NCI-H1105 treated with DMSO at 0.1 percent for 48 hours (cell line): ENCODE measurements at places on chromosomes 7 and 10.

DNA sequence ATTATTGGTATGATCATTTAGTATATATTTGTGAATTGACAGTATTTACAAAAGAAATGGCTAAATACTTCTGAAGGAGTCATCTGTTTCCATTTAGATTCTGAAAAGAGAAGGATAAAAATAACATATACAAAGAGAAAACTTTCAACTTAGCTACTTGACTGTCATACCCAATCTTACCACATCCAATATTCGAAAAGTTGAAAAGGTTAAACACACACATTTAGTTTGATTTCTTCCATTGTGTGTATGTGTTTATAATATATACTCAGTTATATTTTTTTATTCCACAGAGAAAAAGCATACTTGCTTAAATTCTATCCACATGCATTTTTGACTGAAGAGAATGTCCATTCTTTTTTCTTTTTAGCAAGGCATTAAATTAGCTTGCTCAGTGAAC lies 470.7 kb downstream of the TFEC start:
- DNase-seq: no peak

- DNase-seq: no peak
Measured at GRCh38 chr7:46583656-46584055, 662.6 kb upstream of the IGFBP3 start.

- DNase-seq: no peak
Measured at GRCh38 chr7:150842716-150843115, 9.6 kb upstream of the AOC1 start.

DNA sequence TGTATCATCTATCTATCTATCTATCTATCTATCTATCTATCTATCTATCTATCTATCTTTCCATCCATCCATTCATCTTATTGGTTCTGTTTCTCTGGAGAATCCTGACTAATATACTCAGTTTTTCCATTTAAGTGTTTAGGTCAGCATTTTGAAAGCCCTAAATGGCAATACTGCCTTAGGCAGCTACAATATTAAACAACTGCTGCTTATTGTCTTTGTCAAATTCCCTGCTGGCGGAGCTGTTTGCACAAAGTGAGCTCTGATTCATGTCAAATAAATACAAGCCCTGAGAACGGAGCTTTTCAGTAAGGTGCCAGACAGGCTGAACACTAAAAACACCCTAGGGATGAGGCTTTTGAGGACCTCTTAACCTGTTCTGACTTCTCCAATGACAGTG lies 7.1 kb upstream of the KLHL7 start:
- no peak for DNase-seq

GRCh38 chr10:125057158-125058001 lies 103.0 kb downstream of the CTBP2 start:
- no peak for DNase-seq
